ENCODE measurements at places on chromosomes 2 and 18.

DNA sequence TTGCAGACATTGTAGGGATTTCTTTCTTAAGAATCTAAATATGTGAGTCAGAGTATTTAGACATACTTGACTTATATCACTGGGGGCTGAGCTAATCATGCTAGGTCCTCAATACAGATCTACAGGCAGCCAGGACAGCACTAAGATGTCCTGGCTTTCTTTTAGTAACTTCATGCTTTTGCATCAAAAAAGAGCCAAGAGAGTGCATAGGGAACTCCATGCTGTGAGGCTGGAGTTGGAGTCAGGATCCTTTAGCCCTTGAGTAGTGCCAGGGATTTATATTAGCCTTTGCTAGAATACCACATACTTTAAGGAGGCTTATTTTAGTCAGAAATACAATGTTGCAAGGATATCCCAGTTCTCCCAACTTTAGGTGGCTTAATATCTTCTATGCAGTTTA, 289.7 kb downstream of the CCDC85A start:
- no peak for DNase-seq

DNA sequence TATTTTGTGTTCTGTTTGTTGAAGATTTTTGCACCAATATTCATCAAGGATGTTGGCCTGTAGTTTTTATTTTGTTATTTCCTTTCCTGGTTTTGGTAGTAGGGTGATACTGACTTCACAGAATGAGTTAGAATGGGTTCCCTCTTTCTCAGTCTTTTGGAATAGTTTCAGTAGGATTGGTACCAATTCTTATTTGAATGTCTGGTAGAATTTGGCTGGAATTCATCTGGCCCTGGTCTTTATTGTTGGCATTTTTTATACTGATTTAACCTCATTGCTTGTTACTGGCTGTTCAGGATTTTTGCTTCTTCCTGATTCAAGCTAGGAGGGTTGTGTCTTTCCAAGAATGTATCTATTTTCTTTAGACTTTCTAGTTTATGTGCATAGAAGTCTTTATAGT, 263.7 kb downstream of the SOX11 start:
- no peak for DNase-seq

DNA sequence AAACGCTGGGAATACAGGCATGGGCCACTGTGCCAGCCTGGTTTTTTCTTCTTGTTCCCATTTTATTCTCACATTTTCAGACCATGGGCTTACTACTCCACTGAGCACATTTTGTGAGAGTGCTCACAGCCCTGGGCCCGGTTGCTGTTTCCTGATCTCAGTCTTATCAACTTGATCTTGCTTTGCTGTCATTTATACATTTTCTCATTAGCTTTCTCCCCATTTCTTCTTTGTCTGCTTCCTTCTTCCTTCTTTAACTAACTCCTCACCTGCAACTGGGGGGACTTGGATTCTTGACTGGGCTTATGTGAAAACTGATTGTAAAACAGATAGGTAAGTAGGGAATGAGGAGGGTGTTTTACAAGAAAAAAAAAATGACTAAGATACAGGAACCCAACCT, 117.3 kb downstream of the PLB1 start:
- DNase-seq, result no peak

GRCh38 chr2:10449838-10450691, 1.9 kb upstream of the ODC1 start:
- DNase-seq, result no peak

DNA sequence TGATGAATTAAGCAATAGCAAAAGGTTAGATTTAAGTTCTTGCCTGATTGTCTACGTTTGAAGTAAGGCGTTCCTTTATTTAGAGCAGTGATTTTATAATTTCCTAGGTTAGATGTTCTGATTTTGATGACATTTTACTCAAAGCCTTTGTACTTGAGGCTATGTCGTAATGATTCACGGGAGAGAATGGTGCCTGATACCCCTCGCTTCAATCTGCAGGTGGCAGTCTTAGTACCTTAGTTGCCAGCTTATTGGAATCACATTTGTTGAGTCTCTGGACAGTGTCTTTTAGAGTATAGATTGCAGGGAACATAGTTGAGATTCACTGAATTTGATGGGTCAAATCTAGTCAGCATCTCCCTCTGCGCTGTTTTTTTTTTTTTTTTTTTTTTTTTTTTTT, 89.5 kb downstream of the BIRC6 start:
- no peak for DNase-seq

- no peak for DNase-seq
These were observed 134.9 kb downstream of the ZAP70 start for GRCh38 chr2:97848306-97848705.

GRCh38 chr18:79915161-79916127, 36.0 kb downstream of the SLC66A2 start:
- no peak for DNase-seq

GRCh38 chr2:47033102-47033880, 117.7 kb upstream of the MCFD2 start:
- no peak for DNase-seq

GRCh38 chr2:201447086-201447485, 4.2 kb downstream of the TRAK2 start:
- no peak for DNase-seq

- no peak for DNase-seq
These were observed 102.4 kb downstream of the BABAM2 start for GRCh38 chr2:27992787-27993401.

DNA sequence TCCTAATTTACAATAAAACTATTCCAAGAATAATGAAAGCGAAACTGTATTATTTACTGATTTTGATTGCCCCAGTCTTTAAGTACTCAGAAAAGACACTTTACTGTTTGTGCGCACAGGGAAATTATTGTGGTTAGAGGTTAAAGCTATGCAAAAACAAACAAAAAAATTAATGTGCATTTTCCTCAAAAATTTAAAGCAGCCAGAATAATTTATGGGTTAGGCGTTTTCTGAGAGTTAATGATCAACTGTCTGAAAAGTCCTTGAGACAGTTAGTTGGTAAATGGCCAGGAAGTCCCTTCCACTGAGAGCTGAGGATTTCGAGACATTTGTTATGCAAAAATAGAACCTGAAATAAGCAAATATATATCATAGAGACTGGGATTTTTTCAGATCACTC, 143.3 kb downstream of the IRS1 start:
- DNase-seq, result no peak

DNA sequence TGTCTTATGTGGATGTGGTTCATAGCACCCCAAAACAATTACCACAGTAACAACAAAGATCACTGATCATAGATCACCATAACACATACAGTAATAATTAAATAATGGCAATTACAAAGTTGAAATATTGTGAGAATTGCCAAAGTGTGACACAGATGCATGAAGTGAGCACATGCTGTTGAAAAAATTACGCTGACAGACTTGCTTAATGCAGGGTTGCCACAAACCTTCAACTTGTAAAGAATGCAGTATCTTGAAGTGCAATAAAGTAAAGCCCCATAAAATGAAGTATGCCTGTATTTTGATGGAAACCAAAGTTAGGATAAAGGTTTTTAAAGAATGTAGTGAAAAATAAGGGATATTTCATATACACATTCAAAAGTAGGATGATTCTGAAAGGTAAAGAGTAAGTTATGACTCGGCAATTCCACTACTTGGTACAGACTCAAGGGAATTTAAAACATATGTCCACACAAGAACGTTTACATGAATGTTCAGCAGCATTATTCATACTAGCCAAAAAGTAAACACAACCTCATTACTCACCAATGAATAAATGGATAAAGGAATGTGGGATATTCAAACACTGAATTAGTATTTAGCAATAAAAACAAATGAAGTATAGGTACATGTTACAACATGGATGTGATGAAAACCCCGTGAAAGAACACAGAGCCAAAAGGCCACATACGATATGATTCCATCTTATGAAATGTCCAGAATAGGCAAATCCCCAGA, 61.6 kb downstream of the SCN9A start:
- no peak for DNase-seq

DNA sequence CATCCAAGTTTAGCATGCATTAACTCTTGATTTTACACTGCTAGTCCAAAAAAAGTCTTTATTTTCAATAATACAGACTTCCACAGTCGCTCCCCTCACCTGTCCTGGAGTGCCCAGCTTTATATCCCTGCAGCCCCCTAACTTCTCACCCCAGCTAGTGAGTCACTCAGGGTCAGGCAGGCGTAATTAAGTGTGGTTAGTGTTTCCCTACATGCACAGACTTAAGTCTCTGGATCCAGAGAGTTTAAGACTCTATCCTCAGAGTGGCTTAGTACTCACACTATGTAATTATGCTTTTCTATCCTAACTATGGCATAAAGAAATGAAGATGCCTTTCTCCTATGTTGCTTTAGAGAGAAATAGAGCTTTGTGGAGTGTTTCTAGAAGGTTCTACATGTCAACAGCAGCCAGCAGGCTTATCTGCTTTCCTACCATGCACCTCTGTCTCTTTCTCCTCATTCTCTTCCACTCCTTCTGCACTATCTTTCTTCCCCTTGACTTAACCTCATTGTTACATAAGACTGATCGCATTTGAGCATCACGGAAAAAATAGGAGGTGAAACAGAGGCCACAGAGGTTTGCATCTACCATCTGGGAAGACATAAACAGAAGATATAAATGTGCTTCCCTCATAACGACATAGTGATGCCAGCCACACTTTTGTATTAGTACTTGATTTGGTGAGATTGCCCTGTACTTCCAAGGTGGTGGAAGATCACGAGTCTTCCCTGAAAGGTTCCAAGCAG, 34.4 kb upstream of the PMAIP1 start:
- DNase-seq, result no peak

- no peak for DNase-seq
These were observed 62.0 kb downstream of the TPGS2 start for GRCh38 chr18:36766836-36767235.

- DNase-seq, result no peak
These were observed 127.3 kb upstream of the TACR1 start for GRCh38 chr2:75326645-75327044.

GRCh38 chr2:170214309-170214948, 36.5 kb downstream of the MYO3B start:
- DNase-seq, result no peak

DNA sequence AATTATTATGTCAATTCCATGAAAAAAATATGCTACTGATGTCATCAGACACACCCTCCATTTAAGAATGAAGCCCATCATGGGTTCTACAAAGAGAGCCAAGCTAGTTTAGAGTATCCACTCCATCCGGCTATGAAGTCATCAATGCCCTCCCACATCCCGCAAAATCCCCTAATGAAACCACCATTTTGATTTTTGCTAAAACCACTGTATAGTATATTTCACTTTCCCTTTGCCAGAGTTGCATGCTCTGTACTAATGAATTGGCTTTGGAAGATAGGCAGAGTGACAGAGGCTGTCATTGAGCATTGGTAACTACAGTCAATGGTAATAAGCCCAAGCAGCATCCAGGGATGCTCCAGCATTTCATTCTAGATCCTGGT, 118.6 kb downstream of the ANKRD44 start:
- DNase-seq, result no peak

DNA sequence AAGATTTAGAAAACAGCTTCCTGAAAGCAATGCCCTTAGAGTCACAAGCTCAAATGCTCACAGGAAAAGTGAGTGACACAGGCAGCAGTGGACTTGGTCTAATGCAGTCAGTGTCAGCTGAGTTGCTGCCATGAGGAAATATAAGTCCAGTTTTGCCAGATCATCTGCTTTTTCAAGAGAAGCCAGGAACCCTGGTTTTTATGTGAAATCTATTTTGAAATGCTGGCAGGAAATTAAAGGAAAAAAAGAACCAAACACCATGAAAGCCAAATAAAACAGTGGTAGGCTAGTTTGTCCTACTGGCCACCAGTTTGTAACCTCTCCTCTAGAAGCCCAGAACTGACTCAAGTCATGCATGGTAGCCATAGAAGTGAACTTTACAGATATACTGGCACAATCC, 109.2 kb downstream of the THADA start:
- DNase-seq, result no peak

DNA sequence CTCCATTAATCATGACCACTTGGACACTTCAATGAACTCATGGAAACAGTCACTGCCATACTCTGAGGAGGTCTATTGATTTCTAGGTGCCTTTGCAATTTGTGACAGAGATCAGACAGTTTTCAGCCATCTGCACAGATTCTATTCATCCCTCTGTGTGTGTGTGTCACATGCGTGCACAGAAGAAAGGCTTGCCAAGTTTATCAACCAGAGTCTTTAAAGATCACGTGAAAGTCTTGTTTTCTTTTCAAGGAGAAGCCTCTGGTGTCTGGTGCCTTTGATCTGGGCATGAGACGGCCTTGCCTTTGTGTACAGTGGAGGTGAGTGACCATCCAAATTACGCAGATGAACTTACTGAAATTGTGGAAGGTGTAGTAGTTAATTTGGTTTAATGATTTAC, 164.2 kb downstream of the VAPA start:
- DNase-seq, result no peak

- no peak for DNase-seq
These were observed 17.9 kb downstream of the PCARE start for GRCh38 chr2:29056452-29056851.

DNA sequence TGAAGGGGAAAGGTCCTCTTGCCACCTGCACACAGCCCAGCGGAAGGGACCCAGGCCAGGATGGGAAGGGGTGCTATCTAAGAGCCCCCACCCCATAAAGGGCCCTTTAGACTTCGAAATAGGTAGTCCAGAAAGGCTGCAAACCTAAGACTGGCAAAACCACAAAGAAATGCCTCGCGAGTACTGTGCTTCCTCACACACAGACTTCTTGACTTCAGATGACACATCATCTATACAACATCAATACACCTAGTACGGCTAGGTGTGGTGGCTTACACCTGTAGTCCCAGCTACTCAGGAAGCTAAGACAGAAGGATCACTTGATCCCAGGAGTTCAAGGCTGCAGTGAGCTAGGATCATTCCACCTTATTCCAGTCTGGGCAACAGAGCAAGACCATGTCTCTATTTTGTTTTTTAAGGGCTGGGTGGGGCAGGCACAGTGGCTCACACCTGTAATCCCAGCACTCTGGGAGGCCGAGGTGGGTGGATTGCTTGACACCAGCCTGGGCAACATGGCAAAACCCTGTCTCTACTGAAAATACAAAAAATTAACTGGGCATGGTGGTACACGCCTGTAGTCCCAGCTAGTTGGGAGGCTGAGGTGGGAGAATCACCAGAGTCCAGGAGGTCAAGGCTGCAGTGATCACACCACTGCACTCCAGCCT, 125.8 kb downstream of the CABLES1 start:
- no peak for DNase-seq

DNA sequence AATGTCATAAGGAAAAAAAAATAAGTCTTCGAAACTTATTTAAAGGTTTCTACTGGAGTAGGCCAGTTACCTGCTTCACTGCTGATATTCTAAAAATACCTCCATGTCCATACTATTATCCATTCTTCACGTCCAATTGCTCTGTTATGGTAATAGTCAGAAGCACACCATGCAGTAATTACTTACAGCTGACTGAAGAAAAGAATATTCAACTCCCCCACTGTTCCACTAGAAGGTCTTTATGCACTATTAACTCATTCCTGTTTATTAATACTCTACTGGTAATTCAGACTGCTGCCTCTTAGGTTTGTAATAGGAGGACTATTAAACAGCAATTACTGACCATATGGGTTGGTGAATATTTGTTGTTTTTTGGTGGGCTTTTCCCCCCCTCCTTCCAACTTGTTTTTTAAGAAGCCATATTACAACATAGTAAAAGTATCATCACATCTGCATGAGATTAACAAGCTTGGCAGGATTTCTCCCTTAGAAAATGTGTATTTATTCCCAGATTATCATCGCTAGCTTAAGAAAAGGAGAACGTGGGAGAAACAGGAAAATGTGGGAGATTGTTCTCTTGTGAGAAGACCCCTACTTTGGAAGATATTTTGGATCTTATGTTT, 806.4 kb upstream of the FANCL start:
- DNase-seq, result no peak

All from SIG-M5 (cell line).